Large intestine (tissue), 12 donors: ENCODE measurements at places on chromosomes 5 and 9. TPM values are rescaled to one million over a fixed set of nuclear protein-coding genes. Genes with fewer than 3 reads are reported as not detected.
A peak's percentile ranks its signal among the peaks of the same experiment; 100 is the strongest.

- H3K27me3 ChIP-seq, result no peaks in the 10 kb centered on the region
- H3K4me3 ChIP-seq, result peak overlapping the region; percentile 37
- H3K36me3 ChIP-seq, result no peaks in the 10 kb centered on the region
Measured at GRCh38 chr9:110125207-110125751, 82.7 kb downstream of the C9orf152 start.

- H3K4me3 ChIP-seq, result no peak overlapping the region
- no peaks in the 10 kb centered on the region for H3K4me1 ChIP-seq
- H3K36me3 ChIP-seq, result no peaks in the 10 kb centered on the region
- DNase-seq, result no peak
- no peak overlapping the region for H3K27ac ChIP-seq
Measured at GRCh38 chr9:95648225-95648624, 131.5 kb upstream of the PTCH1 start.

DNA sequence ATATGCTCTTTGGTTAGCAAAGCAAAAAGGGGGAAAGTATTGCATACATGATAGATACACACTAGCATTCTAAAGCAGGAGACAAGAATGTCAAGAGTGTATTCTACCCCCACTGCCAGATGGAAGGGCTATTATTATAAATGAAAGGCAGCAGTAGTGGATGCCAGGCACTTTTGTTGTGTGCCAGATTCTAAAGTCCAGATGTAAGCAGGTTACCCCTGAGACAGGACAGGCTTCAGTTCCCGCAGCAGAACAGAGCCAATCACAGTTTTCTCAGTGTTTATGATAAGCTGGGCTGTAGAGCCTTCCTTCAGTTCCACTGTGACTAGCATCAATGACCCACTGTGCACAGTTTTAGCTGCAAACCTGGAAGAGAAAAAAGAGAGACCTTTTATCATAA is 226.6 kb upstream of the TBCA start:
- H3K27ac ChIP-seq, result no peak overlapping the region
- no peak overlapping the region for H3K4me3 ChIP-seq
- H3K27me3 ChIP-seq, result no peaks in the 10 kb centered on the region
- H3K4me1 ChIP-seq, result no peaks in the 10 kb centered on the region
- peaks cover 11% of the 10 kb centered on the region for H3K36me3 ChIP-seq
- DNase-seq, result no peak

- DNase-seq, result no peak
- H3K4me3 ChIP-seq, result no peak overlapping the region
- no peak overlapping the region for H3K27ac ChIP-seq
- H3K36me3 ChIP-seq, result no peaks in the 10 kb centered on the region
- no peaks in the 10 kb centered on the region for H3K4me1 ChIP-seq
- no peaks in the 10 kb centered on the region for H3K27me3 ChIP-seq
Measured at GRCh38 chr9:94145640-94146039, 61.4 kb downstream of the PTPDC1 start.

The PCDHGA2 gene
- polyA plus RNA-seq, result 1.3 TPM

DNA sequence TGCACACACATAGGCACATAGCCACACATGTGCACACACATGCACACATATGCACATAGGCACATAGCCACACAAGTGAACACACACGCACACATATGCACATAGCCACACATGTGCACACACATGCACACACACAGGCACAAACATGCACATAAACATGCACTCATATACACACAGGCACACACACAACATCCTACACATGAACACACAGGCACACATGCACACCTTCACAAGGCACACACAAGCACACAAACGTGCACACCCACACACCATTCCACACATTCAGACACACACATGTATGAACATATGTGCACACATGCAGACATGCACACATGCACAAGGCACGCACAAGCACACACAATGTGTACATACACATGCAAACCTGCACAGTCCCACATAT is 484.7 kb downstream of the IRX1 start:
- DNase-seq, result no peak
- H3K4me3 ChIP-seq, result no peak overlapping the region
- H3K36me3 ChIP-seq, result no peaks in the 10 kb centered on the region

DNA sequence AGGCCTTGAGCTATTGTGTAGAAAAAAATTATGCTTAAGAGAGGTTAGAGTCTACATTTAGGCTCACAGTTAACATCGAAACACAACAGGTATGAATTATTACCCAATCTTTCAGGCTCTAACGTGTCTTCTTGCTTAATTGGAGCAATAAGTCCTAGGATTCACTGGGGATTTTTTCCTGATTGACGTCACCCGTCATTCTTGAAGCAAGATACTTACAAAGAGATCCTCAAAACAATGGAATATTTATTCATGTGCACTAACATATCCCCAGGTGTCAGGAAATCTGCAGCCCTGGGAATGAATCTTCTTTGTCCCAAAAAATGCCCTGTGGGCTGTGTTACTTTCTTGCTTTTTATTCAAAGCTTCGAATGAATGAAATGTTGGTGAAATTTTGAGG is 413.5 kb downstream of the NFIB start:
- H3K27me3 ChIP-seq, result no peaks in the 10 kb centered on the region
- no peak for DNase-seq
- no peaks in the 10 kb centered on the region for H3K4me1 ChIP-seq
- H3K27ac ChIP-seq, result no peak overlapping the region
- no peak overlapping the region for H3K4me3 ChIP-seq

DNA sequence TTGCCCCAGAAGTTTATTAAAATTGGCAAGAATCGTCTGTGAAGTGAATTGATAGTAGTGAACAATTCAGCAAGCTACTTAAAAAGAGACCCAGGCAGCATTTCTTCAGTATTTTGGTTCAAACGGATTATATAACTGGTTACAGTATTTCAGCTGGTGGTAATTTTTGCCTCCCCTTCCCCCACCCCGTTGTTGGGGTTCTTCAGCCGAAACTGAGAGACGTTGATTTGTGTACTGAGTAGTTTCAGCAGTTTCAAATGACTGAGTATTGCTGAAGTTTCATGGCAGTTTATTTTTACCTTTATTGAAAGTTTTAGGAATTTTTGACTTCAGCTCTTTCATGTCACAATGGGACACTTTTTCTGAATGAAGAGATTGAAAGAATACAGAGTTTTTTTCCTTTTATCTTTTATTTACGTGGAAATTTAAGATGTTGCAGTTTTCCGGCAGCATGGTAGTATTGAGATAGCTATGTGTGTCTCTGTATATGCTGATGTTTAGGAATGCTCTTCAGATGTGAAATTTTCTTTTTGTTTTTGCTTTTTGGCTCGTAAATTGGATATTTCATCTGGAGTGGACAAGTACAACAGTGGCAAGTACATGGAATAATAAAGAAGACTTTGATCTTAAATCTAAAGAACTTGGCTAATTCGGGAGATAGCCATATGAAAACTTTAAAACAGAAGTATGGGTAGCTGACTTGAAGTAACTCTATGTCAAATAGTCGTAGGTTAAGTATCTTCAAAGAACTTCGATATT is 1.9 kb downstream of the GPBP1 start:
- no peaks in the 10 kb centered on the region for H3K36me3 ChIP-seq
- H3K4me1 ChIP-seq, result peaks cover 8% of the 10 kb centered on the region
- H3K27ac ChIP-seq, result peak overlapping the region; percentile 98
- H3K4me3 ChIP-seq, result peak overlapping the region; percentile 88
- H3K27me3 ChIP-seq, result no peaks in the 10 kb centered on the region

- peaks cover 2% of the 10 kb centered on the region for H3K4me1 ChIP-seq
- H3K27ac ChIP-seq, result no peak overlapping the region
- no peak for DNase-seq
Measured at GRCh38 chr5:111735583-111736270, 21.3 kb downstream of the NREP start.

- no peak for DNase-seq
- H3K27ac ChIP-seq, result no peak overlapping the region
- H3K4me3 ChIP-seq, result no peak overlapping the region
- no peaks in the 10 kb centered on the region for H3K36me3 ChIP-seq
- H3K27me3 ChIP-seq, result peaks cover 2% of the 10 kb centered on the region
- no peaks in the 10 kb centered on the region for H3K4me1 ChIP-seq
Measured at GRCh38 chr9:87280421-87280820, 217.2 kb upstream of the DAPK1 start.
